ENCODE measurements at places on chromosomes 3 and 15.

DNA sequence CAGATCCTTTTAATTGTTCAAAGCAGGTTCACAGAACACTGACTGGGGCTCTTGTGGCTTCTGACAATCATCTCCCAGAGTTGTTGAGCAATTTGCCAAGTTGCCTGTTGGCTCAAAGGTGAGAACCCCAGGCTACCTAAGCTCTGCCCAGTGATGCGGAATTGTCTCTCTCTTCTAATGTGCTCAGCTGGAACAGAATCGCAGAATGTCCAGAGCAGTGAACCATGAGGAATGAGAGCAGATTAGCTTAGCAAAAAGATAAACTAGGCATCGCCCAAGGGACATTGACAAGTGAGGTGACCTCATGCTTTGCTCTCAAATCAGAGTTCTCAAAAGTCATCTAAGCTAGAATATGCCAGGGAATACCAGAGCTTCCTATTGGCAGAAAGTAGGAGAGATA is 148.1 kb downstream of the WDR76 start:
- DNase-seq: no peak

GRCh38 chr3:112531358-112531781 is 30.4 kb downstream of the ATG3 start:
- no peak for DNase-seq

DNA sequence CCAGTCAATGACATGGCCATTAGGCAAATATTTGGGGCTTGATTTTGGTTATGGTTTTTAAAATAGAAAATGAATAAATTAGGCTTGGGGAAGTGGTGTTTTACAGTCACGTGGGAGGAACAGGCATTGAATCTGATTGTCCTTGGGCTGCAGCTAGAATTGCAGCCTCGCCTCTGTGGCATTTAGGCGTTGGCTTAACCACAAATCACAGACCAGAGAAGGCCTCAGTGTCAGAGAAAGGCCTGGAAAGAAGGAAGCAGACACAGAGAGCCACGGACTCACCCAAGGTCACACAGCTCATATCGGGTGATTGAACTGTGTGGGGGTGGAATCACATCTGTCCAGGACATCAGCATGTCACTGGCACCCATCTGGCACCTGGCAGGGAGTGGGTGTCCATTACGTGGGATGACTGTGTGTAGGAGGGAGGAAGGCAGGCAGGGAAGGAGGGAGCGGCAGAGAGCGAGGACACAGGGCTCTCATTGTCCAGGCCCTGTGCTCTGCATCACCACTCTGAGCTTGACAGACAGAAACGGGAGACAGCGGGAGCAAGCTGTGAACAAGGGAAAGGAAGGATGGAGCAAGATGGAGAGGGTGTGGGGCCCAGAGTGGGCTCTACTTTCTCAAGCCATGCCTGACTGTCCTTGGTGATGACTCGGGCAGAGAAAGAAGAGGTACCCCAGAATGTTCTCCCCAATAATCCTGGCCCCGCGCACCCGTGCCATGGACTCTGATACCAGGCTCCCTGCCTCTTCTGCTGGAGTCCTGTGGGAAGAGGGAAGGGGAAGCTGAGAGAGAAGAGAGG is 186.4 kb downstream of the FAM43A start:
- no peak for DNase-seq

GRCh38 chr3:23822559-23822958 is 16.8 kb downstream of the UBE2E1 start:
- no peak for DNase-seq

- DNase-seq: no peak
Measured at GRCh38 chr15:60972301-60972700, 256.8 kb downstream of the RORA start.

DNA sequence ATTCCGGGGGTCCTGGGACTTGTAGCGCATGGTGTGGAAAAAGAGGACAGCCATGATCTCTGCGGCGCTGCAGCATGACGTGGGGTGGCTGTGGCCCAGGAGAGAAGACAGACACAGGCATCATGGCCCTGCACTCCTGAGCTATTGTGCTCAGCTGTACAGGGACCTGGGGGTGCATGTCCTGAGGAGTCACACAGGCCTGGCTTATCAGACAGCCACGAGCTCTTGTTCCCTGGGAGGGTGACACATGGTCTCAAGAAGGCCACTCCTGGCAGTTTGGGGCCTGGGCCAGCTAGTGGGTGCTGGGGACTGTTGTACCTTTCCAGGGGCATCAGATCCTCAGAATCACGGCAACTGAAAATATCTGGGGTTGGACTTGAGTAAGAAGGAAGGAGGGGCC is 13.7 kb downstream of the TKT start:
- DNase-seq: no peak

- no peak for DNase-seq
Measured at GRCh38 chr3:7518456-7518855, 657.5 kb downstream of the GRM7 start.

DNA sequence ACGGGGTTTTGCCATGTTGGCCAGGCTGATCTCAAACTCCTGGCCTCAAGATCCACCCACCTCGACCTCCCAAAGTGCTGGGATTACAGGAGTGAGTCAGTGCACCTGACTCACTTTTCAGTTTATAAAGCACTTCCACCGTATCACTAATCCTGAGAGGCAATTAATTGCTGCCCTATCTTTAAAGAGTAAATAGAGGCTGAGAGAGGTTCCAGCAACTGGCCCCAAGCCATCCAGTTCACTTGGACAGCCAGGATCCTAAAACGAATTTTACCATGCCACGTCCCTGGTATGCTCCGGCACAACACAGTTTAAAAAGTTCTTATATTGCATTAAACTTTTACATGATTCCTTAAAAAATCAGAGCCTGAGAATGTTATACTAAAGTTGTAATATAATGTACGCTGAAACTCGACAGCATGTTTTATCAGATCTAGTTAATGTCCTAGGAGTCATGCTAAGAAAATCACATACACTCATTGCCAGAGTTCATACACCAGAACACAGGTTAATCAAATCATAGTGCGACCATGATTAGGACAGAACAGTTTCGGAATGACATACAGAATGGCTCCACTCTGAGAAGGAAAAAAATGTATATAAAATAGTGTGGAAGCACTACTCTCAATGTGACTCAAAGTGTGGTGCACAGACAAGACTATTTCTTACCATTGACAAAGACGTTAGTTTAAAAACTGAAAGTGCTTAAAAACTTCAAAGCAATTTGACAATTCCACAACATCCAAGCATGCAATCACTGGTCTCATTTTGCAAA is 125.4 kb downstream of the ULK4 start:
- no peak for DNase-seq

- DNase-seq: no peak
Measured at GRCh38 chr3:30102356-30102755, 504.0 kb upstream of the TGFBR2 start.

- no peak for DNase-seq
Measured at GRCh38 chr3:8446845-8447244, 54.8 kb upstream of the LMCD1 start.

GRCh38 chr3:61157414-61157813 is 93.8 kb downstream of the FHIT start:
- no peak for DNase-seq

- DNase-seq: no peak
Measured at GRCh38 chr15:42024303-42024702, 3.5 kb upstream of the PLA2G4E start.

DNA sequence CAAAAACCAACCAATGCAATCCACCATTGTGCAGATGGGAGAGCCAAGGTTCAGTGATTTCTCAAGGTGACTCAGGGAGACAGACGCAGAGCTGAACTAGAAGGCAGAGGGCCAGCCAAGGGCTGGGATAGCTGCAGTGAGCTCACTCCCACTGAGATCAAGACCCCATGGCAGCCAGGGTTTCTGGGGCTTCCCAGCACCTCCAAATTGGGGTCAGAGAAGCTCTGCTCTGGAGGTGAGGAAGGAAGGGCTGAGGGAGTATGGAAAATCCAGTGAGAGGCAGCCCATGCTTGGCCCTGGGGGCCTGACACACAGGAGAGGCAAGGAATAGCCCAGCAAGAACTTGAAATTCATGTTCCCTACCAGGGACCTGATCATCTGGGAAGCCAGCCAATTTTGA is 61.0 kb downstream of the ISG20 start:
- no peak for DNase-seq

DNA sequence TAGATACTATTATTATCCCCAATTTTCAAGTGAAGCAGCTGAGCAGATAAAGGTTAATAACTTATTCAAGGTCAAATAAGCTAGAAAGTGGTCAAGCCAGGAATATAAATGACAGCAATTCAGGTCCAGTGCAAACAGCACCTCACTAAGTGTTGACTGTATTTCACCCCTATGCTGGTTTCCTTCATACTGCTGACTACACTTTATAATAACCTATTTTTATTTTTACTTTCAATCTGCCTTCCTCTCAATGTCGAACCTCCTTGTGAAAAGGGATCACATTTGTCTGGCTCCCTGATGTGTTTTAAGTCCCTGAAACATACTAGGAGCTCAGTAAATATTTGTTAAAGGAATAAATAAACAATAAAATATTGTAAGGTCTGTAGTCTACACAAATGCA is 146.1 kb downstream of the NAALADL2 start:
- DNase-seq: no peak

GRCh38 chr3:174035328-174035886 is 637.9 kb downstream of the NLGN1 start:
- DNase-seq: no peak

DNA sequence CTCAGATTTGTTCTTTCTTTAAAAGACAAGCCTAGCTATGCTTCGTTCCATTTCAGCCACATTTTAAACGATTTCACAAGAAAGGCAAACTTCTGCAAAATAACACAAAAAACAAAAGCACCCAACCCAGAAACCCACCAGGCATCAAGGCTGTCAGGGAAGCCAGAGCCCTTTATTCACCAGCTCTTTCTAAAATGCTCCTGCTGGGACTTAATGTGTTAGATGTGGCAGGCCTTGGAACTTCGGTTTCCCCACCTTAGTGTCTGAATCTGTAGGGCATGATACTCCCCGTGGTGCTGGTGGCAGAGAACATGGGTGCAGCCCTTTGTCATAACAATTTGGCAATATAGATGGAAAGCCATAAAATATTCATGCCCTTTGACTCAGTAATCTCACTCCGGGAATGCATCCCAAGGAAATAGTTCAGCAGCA is 56.8 kb upstream of the LCTL start:
- DNase-seq: no peak

GRCh38 chr3:177491296-177492032 is 294.2 kb upstream of the TBL1XR1 start:
- no peak for DNase-seq

- DNase-seq: no peak
Measured at GRCh38 chr3:66665021-66665695, 164.3 kb upstream of the LRIG1 start.

DNA sequence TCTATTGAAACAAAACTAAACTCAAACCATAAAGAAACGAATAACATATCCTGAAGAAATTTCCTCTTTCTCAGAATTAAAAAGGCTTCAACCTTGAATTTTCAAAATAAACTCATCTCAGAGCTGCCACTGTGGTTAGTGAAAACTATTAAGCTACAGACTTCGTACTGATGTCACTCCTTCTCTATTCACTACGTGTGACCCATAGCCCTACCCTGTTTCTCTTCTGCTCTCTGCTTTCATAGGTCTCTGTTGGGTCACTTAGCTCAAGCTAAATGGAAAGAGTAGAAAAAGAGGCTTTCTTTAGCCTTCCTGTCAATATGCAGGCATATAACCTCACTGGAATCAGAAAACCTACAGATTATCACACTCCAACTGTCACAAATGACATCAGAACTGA is 126.6 kb upstream of the MME start:
- no peak for DNase-seq

GRCh38 chr3:141127344-141128125 is 76.4 kb downstream of the SPSB4 start:
- DNase-seq: no peak

DNA sequence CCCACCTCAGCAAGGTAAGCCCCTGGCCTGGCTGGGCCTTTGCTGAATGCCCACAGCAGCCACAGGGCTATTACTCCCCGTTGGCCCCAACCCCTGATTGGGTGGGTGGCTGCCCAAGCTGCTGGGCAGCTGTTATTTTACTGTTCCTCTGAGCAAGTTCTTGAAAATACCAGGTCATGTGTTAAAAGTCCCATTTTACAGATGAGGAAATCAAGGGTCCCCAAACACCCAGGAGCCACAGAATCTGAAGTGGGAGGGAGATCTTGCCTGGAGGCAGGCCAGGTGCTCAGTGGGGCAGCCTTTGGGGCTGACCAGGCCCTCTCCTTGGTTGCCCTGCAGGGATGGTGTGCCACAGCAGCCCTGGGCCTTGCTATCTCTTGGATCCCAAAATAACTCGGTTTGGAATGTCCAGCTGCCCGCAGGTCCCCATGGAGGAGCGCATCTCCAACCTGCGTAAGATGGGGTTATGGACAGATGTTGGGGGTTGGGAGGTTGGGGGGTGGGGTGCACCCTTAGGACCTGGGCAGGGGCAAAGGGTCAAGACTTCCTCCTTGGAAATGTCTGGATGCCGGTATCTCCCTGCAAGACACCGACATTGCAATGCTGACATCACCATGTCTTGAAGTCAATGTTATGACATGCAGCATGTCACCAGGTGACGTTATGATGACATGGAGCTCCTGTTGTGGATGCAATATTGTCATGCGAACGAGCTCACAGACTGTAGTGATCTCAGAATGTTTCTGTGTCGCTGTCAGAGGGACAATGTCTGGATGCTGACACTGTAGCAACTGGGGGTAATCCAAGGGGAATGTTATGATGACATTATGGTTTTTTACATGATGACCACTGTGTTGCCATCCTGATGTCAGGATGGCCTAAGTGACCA is 13.3 kb upstream of the CSPG4 start:
- no peak for DNase-seq

DNA sequence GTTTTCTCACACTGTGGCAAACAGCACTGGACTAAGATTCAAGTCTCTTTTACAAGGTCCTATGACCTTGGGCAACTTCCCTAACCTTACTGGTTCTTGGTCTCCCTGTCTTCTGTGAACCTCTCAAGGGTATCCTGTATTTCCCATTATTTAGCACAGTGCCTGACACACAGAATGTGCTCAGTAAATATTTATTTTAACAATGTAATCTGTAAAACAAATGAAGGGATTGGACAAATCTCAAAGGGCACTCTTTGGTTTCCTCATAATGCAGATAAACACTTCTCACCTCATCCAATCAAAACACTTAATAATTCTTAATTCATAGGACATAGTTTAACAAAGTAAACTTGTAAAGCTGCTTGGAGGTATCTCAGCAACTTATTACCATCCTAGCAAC is 12.8 kb downstream of the NUDT16 start:
- no peak for DNase-seq

GRCh38 chr3:85877631-85878030 is 918.8 kb downstream of the CADM2 start:
- DNase-seq: no peak

DNA sequence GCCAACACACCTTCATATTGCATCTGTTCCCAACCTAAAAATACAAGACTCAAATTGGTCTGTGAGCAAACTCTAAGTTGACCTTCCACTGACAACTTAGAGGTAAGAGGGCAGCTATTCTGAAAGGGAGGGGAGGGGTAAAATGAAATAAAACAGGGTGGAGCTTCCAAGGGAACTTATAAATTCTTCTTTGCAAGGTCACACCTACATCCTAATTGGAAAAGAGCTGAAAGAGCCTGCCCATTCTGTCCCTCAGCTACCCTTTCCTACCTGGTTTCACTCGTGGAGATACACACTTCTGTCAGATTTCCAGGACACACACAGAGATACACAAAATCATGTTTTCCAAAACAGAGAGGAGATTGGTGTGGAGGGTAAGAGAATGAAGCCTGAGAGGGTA is 1.0 kb downstream of the ILDR1 start:
- DNase-seq: no peak

Measured in stimulated activated CD4-positive, alpha-beta T cell treated with anti-CD3 and anti-CD28 coated beads, Interleukin-1b, Interleukin-23, amount 100 ng/mL, for 1 hour (primary cell).